ENCODE measurements at places on chromosomes 6 and 20.

DNA sequence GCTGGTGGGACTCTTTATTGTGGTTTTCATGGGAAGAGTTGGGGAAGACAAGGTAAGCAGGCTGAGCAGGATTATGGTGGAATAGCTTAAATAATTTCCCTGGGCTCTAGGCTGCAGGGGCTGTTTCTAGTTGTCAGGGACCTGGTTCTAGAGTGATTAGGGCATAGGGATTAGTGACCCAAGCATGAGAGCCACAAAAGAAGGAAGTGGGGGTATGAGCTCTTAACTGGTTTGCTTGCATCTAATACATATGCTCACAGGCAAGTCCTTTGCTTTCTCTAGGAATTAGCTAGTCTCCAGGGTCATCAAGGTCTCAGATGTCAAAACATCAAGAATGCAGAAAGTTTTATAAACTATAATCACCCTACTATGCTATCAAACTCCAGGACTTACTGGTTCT lies 67.5 kb upstream of the NRN1 start:
- DNase-seq = no peak

DNA sequence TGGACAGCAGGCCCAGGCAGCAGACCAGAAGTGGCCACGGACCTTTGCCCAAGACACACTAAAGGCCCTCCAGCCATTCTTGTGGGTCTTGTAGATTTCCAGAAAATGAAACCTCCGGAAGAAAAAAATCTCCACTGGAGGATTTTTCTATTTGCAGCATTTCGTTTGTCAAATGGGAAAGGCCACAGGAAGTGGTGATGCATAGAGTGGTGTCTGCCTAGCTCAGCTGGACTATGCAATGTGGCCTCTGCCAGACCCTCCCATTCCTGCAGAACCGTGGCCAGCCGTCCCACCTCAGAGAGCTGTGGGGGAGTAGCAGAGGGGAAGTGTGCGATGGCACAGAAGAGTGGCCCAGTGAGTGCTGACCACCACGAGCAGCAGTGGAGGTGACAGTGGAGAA lies 24.0 kb upstream of the INSM1 start:
- DNase-seq = no peak

DNA sequence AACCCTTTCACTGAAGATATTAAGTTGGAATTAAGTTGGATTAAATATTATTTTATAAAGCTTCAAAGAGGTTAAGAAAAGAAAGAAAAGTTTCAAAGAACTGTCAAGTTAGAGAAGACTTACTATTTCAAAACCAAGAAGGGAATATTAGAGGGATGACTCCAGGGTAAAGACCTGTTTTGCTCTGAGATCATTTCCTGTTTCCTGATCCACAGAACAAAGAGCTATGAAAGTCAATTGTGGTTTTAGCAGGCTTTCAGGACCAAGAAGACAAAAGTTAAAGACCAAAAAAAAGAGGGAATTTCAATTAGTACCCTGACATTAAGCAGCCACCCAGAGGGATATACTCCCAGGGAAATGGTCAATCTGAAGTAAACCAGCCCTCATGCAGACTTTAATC lies 19.4 kb downstream of the ESF1 start:
- DNase-seq = peak; percentile 66

DNA sequence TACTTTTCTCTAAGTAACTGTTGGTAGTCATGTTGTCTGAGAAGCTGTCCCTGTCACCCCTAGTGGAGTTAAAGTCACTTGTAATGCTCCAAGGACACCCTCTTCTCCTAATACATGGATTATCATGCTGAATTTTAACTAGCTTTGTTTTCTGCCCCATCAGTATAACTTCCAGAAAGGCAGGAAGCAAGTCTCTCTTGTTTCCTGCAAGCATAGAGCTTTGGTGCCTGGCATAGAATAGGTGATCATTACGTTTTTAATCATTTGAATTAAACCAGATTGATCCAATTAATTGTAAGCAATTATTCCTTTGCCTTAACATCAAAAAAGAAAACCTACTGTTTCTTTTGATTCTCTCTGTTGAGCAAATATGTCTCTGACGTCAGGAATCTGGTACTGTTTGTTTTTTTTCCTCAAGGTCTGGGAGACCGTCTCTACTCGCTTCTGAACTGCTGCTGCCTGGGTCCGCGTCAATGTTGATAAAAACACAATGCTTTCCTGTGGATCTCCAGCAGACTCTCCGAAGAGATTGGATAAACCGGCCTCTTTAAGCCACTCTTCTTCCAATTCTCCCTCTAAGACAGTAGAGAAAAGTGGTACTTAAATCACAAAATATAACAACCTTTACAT lies 71.8 kb downstream of the ARHGAP18 start:
- peak; percentile 94 for DNase-seq

GRCh38 chr6:115396112-115396906 lies 664.4 kb downstream of the FRK start:
- no peak for DNase-seq

DNA sequence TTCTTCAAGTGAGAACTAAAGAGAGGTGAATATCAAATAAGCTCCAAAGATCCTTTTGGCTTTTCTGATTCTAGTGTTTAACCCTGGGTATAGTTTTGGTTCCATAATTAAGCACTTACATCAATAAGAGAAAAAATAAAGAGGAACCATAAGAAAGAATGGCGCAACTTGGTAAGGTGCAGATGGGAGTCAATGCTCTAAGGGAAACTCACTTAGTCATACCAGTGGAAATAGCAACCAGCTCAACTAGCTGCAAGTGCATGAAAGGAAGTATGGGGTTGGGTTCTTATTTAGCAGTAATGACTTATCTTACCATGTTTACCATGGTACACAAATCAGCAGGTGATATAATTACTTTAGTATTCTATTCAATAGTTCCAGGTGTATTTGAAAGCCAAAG lies 296.5 kb upstream of the RUNX2 start:
- no peak for DNase-seq

DNA sequence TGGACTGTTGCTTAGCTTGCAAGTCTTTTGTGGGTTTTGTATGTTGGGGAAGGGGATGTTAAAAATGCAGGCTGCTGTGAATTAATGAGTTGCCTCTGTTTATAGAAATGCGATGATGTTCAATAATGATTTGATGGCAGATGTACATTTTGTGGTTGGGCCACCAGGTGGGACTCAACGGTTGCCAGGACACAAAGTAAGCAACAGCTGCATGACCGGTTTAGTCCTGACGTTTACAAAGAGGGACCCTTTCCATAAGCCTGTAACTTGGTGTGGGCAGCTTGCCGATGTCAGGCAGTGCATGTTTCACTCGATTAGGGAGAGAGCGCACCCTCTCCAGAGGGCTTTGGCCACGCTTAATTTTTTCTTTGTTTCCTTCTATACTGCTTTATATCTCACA lies 1.3 kb downstream of the BTBD3 start:
- DNase-seq = peak; percentile 42

DNA sequence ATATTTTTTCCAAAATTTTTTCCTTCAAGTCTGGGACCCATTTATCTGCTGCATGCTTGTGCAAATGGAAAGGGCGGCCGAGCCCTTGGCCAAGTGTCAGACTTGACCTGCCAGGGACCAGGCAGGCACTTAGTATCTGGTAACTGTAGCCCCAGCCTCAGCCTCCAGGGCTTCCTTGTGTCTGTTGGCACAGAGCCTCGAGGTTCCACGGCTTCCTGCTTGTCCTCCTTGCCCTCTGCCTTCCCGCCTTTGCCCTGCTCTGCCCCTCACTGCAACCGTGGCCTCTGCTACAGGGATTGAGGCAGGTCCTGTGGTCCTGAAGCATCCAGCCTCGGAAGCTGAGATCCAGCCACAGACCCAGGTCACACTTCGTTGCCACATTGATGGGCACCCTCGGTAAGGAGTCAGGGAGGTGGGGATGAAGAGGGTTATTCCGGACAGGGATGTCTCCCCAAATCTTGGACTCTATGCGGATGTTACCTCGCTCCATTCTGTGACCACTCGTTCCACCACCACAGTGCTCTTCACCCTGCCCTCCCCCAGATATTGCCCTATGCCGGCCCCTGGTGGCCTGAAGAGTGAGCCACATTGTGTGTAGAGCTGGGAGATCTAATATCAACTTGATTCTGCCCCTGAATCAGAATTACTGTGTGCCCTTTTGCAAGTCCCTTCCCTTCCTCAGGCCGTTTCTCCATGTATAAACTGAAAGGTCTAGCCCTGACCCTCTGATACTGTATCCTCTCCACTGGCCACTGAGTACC lies 41.5 kb upstream of the SRF start:
- DNase-seq = peak; percentile 58

DNA sequence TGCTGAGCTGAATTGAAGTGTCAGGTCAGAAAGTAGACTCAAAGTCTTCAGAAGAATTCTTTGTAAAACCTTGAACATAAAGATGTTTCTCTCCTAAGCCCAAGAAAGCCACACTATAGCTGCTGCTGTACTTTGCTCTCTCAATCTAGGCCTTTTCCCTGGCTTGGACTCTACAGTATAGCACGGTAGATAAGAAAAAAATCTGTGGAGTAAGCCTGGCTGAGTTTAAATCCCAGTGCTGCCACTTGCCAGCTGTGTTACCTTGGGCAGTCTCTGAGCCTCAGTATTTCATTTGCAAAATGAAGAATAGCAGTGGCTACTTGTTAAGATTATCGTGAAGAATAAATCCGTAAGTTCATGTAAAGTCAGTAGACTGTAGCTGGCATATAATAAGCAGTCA lies 53.3 kb upstream of the UFL1 start:
- no peak for DNase-seq

DNA sequence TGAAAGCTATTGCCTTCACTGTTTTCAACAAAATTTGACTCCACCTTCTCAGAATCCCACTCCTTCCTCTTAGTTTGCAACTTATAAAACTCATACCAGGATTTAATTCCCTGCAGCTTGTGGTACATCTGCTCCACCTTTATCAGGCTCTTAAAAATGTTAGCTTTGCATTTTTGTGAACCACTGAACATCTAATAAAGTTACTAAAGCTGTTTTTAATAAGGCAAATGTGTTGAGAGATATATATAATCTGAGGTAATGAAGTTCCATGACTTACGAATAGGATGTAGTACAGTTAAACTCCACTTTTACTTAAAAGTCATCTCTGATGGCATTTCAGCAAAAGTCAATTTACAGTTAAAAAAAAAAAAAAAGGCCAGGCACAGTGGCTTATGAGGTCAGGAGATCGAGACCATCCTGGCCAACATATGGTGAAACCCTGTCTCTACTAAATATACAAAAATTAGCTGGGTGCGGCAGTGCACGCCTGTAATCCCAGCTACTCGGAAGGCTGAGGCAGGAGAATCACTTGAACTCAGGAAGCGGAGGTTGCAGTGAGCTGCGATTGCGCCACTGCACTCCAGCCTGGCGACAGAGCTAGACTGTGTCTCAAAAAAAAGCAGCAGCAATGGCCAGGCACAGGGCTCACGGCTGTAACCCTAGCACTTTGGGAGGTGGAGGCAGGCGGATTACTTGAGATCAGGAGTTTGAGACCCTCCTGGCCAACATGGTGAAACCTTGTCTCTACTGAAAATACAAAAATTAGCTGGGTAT lies 106.2 kb downstream of the KIF13A start:
- no peak for DNase-seq

DNA sequence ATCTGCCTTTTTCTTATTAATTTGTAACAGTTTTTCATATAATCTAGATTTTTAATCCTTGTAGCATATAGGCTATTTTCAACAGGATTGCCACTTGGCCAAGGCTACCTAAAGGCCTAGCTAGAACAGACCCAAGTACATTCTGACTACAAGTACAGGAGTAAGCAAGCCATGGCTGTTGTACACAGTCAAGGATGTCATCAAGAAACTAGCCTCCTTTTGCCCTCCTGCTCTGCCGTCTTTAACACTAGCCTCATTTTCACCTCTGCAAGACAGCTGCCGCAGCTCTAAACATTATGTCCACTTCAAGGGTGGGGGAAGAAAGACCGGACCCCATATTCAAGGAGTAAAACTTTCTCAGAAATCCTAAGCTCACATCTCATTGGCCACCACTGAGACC lies 45.1 kb downstream of the EPB41L2 start:
- no peak for DNase-seq

DNA sequence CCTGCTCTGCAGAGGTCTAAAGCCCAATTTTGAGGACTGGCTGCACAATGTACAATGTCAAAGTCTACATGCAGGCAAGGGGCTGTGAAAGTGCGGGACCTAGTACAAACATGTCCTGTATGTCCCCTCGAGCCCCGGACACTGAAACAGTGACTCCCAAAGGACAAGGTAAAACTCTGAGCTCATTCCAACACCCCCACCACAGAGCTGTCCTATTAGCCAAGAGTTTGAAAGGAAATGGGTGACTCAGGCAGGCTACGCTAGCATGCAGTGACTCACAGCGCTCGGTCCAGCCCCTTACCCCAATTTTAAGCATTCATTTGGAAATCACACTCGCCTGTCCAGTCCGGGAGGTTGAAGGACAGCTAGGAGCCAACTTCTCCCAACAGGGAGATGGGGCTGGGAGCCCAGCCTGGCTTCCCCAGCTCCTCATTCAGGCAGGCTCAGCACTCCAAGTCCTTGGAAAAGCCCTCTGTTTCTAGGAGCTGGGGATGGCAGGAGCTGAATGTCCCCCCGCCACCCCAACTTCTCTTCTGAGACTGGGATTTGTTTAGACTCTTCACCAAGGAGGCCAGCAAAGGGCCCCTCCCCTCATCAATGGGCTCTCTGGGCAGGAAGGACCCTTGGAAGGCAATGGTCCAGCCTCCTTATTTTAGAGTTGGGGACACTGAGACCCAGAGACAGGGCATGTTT lies 3.9 kb downstream of the SDC4 start:
- peak; percentile 89 for DNase-seq

Measured in fibroblast of pulmonary artery (primary cell).